ENCODE measurements at places on chromosomes 13 and 19.

- DNase-seq = no peak
These were observed 107.3 kb upstream of the ZNF507 start for GRCh38 chr19:32238076-32238475.

DNA sequence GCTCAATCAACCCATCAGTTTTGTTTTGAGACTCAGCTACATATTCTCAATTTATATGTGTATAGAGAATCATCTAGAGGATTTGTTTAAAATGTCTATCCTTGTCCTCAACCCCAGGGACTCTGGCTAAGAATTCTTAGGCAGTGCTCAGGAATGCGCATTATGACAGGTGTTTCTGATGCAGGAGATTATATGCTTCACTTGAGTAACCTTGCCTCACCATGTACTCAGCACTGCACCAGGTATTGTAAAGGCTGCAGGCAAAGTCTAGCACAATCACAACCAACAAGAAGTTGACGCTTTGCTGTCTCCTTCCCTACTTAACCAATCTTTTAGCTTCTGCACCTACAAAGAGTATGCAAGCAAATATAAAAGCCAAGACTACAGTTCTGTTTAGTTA lies 79.6 kb downstream of the LACC1 start:
- DNase-seq = no peak

GRCh38 chr19:57887195-57887941 lies 1.5 kb downstream of the ZNF814 start:
- no peak for DNase-seq

- no peak for DNase-seq
These were observed 7.8 kb downstream of the GAS6 start for GRCh38 chr13:113855931-113856715.

DNA sequence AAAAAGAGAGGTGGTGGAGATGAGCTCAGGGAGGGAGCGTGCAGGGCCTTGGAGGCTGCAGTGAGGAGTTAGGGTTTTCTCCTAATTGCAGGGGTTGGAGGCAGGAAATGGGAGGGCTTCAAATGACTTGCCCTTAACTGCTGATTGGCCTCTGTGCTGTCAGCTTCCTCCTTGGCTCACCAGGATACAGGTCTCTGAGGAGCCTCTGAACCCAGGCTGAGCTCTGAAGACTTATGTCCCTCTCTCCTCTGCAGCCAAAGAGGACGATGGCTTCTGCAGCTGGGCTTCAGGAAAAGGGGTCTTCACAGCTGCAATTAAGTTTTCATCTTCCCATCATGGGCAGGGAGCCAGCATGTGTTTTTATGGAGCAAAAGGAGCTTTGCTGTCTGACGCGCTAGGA lies 6.7 kb upstream of the RANBP3 start:
- no peak for DNase-seq

DNA sequence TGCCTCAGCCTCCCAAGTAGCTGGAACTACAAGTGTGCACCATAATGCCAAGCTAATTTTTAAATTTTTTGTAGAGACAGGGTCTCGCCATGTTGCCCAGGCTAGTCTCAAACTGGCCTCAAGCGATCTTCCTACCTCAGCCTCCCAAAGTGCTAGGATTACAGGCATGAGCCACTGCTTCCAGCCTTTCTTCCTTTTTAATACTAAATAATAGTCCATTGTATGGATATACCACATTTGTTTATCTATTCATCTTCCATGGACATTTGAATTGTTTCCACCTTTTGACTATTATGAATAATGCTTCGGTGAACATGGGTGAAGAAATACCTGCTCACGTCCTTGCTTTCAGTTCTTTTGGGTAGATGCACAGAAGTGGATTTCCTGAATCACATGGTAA lies 24.4 kb downstream of the GARRE1 start:
- DNase-seq = no peak

DNA sequence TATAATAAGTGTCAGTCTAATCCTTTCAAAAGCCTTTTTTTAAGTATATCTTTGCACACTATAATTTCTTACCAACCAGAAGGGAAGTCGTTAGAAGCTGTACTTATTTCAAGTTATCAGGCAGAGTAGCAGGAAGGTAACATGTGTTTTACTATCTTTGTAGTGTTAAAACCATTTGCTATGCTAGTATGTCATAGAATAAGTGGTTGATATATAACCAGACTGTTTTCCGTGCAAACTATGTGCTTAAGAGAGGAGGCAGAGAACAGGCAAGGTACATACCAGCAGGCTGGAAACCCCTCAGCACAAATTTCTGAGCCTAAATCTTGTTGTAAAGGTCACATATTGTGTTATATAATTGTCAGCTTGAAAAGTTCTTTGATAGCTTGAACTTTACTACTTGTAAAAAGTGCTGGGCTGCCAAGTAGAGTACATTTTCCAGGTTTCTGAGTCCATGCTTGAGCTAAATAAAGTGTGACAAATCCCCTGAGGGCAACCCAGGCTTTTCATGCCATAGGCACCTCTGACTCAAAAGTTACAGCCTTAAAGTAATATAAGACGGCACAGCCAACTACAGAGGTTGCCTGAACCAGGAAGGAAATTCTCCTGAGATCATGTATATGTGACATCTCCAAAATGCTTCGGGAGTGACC lies 1297.4 kb downstream of the PCDH9 start:
- DNase-seq = no peak

DNA sequence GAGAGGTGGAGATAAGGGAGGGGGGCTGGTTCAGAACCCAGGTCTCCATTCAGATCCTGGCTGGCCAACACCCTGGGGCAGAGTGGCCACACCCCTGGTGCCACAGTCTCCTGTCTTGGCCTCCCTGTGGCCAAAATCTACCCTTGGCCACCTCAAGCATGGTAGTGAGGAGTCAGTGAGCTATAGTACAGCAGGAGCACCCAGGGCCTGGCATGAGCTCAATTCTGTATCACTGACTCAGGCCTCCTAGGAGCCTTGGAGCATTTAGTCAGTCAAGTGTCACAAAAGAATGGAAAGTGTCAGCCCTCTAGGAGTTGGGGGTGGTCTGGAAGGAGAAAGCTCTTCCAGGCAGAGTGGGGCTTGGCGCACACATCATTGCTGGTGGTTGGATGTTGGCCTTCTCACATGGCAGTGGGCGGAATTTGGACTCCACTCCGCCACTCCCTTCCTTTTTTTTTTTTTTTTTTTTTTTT lies 6.6 kb upstream of the CD79A start:
- no peak for DNase-seq

DNA sequence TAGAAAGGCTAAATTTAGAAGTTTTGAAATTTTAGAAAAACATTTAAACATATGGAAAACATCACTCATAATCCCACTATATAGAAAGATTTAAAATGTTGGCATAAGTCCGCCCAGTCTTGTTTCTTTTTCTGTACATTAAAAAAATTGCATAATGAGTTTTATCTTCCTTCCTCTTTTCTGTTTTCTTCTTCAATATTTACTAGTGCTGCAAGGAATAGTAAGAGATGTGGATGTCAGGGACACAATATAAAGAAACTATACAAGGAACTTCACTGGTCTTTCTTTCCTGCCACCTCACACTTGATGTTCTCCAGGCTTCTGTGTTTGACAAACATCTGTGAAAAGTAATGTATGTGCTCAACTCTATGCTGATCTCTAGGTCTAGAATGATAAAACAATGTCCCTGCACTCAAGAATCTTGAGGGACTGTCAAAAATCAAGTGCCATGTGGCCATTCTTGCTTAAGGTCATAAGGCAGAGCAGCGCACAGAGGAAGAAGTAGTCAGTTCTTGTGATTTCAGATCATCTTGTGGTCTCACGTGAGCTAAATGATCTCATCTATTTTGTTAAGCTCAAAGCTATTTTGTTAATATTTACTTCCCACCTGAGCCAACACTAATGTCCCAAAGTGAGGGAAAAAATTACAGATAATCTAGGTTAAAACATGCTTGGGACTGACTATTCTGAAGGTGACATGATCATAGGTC lies 186.9 kb upstream of the OBI1 start:
- no peak for DNase-seq
